ENCODE measurements at places on chromosomes 12 and 14.

GRCh38 chr14:68450391-68451120 is 342.3 kb downstream of the ZFP36L1 start:
- DNase-seq, result no peak

DNA sequence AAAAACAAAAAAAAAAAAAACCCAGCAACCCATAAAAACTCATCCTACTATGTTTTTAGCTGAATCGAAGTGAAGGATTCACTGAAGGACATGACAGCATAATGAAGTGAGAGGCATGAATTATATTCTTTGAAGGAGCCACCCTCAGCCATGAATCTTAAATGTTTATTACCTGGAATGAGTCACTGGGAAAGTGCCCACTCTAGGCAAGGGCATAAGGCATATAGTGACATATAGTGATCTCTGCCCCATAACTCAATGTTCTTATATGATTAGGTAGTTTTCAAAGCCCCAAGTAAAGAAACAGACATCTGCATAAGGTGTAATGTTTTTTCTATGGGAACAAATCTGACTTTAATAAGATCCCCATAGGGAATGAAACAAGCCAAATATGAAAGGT is 79.9 kb downstream of the MDGA2 start:
- DNase-seq, result no peak

GRCh38 chr14:58884442-58884841 is 246.7 kb downstream of the DACT1 start:
- no peak for DNase-seq

DNA sequence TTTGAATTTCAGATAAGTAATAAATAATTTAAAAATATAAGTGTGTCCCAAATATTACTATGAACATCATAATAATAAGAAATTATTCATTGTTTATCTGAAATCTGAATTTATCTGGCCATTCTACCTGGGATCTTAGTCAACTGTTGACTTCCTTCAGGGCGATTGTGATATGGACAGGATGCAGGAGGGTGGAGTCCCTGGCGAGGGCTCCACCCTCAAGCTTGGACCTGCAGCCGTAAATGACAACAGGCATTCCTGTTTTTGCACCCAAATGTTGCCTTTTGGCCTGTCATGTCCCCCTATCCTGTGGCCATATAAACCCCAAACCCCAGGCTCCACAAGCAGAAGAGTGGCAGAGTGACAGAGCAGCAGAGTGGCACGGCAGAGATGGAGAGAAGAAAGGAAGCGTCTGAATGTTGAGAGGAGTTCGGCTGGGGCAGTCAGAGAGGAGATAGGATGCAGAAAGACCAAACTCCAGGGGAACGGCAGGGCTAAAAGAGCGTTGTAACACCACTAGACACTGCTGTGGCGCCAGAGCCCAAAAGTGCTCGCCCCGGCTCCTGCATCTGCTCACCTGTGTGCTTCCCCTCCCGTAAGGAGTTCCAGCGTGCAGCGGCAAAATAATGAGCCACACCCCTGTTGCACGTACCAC is 39.4 kb upstream of the FUT8 start:
- no peak for DNase-seq

DNA sequence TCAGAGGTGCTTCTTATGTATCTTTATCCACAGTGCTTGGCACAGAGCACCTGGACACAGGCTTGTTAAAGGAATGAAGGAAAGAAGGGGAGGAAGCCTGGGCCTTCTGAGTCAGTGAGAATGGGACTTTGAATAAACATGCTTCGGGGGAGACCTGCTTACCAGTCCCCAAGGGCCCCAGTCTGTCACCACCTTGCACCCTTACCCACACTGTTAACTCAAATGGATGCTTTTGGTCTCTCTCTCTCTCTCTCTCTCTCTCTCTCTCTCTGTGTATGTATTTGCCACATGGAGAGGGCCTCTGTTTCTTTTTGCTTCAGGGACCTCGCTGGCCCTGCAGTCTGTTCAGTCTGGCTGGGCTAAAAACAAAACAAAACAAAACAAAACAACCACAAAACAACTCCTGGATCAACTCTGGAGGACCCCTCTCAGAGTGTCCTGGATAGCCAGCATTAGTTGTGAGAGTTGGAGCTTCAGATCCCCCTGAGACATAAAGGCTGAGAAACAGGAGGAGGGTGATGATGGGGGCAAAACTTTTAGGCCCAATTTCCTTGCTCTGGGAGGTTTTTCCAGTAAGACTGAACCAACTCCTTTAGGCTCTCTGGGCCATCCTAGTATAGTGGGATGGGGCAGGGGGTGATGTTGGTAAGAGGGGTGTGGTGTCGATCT is 1.9 kb downstream of the KIF5A start:
- DNase-seq, result no peak

DNA sequence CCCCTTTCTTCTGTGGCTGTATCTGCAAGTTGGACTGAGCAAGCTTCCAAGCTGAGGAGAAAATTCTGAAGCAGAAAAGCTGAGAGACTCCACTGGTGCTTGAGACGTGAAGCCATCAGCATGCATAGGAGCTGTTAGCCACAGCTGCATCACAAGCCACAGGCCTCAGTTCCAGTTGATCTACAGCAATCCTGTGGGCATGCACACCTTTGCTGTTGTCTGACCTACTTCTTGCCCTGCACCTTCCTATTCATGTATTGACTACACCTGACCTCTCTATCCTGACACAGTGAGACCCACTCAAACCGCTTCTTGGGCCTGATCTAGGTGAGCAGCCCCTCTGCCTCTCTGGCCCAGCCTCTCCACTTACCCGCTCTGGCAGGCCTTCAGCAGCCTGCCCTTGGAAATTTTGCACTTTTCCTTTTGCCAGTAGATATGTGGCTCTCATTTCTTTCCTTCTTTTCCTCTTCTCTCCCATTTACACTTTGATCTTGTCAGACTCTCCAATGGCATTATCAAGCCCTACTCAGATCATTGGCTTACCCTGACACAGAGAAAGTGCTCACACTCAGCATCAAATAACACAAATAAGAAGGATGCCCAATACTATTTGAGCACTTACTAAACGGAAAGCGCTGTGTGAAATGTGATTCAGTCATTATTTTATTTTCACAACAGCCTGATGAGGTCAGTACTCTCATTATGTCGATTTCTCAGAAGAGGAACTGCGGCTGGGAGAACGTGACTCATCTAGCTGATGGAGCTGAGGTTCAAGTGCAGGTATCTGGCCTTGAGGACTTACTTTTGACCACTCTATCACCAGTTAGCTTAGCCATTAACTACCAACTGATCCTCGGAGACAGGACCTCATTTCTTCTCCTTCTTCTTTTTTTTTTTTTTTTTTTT is 21.9 kb upstream of the PTGR2 start:
- no peak for DNase-seq

GRCh38 chr14:76531821-76532318 is 155.9 kb downstream of the ESRRB start:
- no peak for DNase-seq

DNA sequence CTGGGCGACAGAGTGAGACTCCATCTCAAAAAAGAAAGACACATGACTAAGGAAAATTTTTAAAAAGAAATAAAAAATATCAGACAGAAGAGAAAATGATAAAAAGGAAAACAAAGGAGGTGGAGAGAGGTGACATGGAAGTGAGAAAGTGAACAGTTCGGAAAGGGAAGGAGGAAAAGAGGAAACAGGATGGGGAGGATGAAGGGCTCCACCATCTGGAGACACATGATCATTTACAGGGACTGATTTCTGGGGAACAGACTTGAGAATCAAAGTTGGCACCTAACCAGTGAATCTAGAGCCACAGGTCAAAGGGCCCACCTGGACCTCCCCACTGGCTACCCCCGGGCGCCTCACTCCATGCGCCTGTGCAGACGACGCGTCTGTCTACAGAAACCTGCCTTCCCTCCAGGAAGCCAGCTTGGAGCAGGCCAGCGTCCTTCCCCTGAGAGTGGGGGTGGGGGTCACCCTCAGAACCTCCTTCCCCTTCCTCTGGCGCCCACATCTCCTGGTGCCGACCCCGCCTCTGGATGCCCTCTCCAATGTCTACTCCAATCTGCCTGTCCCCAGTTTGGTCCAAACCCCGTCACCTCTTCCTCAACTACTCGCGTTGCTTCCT is 60.5 kb downstream of the AMN start:
- DNase-seq, result no peak

DNA sequence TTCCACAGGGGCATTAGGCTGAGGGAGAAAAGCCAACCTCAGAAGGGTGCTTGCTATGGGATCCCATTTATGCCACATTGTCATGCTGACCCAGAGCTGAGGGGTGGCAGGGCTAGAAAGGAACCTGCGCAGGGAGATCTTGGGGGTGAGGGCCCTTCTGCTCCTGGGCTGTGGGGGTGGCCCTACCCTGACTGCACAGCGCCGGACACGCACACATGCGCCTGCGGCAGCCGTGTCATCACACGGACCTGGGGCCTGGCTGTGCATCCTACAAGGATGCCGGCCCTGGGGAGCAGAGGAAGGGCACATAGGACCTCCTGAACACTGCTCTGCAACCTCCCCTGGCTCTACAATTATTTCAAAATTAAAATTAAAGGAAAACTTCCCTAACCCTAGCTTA is 6.9 kb downstream of the CDCA4 start:
- DNase-seq, result no peak

GRCh38 chr12:62909340-62909739 is 25.6 kb downstream of the PPM1H start:
- DNase-seq, result no peak

DNA sequence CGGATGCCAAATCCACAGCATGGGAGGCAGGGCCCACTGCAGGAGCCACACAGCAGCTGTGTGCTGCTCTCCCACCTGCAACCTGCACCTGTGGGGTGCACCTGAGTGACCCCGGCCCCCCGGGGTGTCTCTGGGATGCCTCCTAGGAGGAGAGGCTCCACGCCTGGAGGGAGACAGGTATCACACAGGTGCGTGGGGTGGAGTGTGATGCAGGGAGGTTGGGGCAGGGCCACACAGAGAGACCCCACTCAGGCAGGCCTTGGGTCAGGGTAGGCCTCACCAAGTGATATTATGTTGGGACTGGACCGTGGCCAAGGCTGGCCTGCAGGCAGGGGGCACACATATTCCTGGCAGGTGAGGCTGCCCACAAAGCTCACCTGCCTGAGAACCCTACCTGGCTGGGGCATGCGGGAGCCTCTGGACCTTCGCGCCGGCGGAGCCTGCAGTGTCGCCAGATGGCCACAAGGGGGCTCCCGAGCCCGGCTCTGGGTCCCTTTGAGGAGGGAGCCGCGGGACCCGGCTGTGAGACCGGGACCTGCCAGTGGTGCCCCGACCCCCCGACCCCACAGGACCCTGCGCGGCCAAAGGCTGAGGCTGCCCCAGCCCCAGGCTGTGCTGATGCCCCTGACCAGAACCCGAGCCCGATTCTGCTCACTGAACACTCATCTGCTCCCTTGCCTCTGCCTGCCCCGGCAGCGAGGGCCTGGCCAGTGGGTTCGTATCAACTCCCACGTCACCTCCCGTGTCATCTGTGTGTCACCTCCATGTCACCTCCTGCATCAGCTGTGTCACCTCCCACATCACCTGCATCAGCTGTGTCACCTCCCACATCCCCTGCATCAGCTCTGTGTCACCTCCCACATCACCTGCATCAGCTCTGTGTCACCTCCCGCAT is 11.4 kb downstream of the TMEM121 start:
- peak; percentile 53 for DNase-seq

DNA sequence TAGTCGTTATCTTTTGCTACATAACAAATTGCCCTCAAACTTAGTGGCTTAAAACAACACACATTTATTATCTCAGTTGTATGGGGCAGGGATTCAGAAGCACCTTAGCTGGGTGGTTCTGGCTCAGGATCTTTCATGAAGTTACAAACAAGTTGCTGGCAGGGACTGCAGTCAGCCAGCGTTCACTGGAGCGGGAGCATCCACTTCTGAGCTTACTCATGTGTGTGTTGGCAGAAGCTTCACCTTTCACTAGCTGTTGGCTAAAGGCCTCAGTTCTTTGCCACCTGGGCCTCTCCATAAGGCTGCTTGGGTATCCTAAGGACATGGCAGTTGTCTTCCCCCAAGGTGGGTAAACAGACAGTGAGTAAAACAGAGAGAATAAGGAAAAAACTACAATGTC is 365.7 kb downstream of the RPS29 start:
- DNase-seq, result no peak

DNA sequence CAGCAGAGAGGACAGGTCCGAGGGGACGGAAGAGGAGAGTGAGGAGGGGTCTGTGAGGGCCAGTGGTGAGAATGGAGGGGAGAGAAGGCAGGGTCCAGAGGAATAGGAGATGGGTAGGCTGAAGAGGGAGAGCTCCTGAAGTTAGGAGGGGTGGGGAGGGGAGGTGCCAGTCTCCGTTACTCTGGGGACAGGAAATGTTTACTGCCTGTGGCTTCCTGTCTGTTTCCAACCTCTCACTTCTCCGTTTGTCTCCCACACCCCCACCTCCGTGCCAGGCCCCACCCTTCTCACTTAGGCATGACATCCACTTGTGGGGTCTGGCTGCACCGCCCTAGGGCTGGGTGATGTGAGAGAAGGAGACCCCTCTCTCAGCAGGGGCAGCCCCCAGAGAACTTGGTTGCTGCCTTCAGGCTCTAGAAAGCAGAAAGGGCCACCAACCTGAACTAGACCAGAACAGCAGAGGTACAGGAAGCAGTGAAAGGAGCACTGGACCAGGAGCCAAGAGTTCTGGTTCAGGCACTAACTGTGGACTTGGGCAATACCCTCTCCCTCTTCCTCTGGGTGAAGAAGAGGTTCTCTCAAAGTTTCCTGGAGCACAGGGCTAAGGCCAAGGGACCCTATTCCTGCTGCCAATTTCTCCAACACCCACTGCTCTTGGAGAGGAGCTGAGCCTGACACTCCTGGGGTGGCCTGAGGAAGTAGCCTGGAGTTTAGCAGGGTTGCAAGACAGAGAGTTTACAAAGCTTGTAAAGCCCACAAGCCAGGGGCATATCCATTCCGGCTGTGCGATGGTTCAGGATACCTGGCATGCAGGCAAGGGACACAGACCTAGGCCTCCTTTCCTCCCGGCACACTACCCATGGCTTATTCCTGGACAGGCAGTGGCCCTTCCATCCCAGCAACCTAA is 5.5 kb downstream of the ITGA5 start:
- DNase-seq, result no peak

DNA sequence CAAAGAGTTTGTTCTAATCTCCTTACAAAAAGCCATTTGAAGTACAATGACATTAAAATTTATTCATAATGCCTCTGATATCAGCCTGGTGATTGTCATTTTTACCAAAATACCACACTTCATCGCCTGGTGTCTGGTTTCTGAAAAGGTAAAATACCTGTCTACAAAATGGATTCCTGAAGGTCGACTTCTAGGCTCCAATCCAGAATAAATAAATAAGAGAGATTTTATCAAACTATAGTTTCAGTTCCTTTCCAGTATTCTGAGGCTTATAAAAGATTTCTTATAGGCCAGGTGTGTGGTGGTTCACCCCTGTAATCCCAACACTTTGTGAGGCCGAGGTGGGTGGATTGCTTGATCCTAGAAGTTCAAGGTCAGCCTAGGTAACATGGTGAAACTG is 340.7 kb downstream of the SLC16A7 start:
- DNase-seq, result no peak

- no peak for DNase-seq
Measured at GRCh38 chr12:70122804-70123203, 120.4 kb upstream of the CNOT2 start.

Data from uterus (tissue), 4 donors.